GM03348 (cell line): ENCODE measurements at places on chromosomes 6 and 20.

DNA sequence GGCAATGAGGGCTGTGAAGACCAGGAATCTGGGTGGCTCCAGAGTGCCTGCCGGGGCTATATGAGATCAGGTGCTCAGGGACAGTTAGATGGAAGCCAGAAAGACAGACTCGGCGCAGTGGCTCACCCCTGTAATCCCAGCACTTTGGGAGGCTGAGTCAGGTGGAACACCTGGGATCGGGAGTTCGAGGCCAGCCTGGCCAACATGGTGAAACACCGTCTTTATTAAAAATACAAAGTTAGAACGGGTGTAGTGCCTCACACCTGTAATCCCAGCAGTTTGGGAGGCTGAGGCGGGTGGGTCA, 43.4 kb downstream of the BCAS4 start:
- no peak for DNase-seq

GRCh38 chr6:124294574-124295200, 491.0 kb downstream of the NKAIN2 start:
- no peak for DNase-seq

DNA sequence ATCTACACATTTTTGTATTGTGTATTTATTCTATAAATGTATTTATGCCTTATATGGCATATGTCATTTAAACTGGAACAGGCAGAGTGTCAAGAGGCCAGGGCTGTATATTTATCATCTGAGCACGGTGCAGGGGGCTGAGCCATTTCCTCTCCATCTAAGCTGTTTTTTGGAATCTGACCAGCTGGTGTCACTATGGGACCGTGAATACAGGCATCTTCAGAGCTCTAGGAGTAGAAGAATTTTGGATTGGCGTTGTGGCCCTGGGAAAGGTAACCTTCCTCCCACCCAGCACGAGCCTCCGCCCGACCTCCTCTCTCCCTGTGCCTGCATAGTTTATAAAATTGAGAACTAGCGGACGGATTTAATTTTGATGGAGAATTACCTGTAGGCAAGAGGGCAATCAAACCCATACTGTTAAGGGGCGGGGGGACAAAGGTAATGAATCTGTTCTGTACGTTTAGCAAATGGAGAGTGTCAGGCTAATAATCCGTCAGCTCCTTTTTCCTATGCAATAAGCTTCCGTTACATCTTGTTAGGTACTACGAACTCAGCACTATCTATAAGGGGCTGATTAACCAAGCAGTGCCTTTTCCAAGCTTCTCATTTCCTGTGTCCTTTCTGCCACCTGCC, 29.0 kb upstream of the EEF1E1 start:
- peak; percentile 79 for DNase-seq

GRCh38 chr6:169300916-169301315, 47.3 kb upstream of the THBS2 start:
- DNase-seq: no peak

GRCh38 chr6:76262240-76262639, 189.8 kb upstream of the IMPG1 start:
- no peak for DNase-seq

- DNase-seq: no peak
These were observed 849.9 kb upstream of the EPHA7 start for GRCh38 chr6:94269256-94269655.

DNA sequence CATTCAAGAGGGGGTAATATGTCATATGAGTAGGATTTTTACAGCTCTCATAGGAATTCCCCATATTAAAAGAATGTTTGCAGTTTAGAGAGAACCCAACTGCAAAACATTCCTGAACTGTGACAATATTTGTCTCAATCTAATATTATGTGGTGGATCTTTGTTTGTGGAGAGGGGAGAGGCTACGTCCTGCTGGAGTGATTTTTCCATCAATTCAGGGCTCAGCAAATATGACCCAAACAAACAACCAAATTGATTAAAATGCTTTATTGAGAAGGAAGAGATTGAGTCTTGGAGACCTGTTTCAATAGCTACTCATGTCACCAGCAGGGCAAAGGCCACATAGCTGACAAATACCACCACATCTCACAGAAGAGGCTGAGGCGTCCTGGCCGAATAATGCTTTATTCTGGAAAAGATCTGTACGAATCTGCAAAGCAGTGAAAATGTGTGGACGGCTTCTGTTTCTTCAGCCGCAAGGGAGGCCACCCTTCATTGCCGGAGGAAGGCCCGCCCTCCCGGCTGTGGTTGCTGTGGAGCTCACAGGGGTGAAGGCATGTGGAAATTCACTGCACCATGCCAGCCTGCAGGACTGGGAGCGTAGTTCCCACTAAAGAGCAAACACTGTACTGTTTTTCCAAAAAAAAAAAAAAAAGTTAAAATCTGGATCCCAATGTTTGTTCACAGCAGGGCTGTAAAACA, 89.7 kb upstream of the QKI start:
- peak; percentile 85 for DNase-seq

DNA sequence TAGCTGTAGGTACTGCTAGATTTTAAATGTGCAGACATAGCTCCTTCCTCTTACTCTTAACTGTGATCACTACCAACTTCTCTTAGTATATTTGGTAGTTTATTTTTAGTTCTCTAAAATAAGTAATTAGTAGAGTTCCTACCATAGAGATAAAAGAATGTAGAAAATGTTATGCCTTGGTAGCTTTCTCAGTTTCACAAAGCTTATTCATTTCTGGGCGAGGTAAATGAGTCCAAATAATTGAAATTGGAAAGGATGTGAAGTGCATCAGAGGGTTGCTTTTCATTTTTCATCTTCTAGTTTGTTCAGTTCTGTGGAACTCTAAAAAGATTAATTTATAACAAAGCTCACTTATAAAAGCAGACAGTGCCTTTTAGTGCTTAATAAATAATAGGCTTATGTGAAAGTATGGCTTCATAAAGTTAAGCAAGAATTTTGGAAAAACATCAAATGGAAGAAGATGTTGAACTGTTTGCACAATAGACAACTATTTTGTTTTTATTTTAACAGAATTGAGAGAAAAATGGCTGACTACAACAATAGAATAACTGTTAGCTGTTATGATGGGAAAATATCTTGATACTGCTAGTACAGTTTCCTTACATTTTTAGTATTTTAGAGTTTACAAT, 303.7 kb downstream of the UTRN start:
- peak; percentile 14 for DNase-seq

- DNase-seq: no peak
These were observed 95.3 kb upstream of the MAN1A1 start for GRCh38 chr6:119444642-119445557.

DNA sequence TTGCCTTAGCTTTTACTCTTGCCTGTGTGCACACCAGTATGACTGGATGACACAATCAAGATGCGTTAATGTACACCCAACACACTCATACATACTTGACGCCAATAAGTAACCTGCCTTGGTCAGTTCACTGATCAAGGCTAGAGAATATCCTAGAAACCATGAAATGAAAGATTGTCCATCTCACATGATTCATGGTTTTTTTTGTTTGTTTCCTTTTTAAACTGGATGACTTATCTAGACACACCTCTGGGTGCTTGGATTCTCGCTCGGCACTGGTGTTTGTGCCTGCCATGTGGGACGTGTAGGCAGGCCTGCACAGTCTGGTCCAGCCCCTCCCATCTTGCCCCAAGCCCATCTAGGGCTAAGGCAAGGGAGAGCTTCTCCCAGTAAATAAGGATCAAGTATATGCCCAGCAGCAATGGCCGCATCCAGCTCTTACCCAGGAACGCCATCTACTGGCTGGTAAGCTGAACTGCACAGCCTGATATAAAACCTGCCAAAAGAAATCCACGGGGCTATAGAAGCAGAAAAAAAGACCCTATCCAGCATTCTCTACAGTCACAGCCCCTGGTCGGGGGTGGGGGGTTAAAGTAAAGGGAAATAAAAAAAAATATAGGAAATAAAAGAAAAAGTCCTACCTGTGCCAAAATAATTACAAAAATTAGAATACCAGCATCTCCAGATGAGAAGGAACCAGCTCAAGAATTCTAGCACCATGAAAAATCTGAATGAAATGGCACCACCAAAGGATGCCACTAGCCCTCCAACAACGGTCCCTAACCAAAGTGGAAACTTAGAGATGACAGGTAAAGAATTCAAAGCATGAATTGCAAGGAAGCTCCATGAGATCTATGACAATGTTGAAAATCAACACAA, 73.3 kb downstream of the OTOR start:
- DNase-seq: peak; percentile 44

DNA sequence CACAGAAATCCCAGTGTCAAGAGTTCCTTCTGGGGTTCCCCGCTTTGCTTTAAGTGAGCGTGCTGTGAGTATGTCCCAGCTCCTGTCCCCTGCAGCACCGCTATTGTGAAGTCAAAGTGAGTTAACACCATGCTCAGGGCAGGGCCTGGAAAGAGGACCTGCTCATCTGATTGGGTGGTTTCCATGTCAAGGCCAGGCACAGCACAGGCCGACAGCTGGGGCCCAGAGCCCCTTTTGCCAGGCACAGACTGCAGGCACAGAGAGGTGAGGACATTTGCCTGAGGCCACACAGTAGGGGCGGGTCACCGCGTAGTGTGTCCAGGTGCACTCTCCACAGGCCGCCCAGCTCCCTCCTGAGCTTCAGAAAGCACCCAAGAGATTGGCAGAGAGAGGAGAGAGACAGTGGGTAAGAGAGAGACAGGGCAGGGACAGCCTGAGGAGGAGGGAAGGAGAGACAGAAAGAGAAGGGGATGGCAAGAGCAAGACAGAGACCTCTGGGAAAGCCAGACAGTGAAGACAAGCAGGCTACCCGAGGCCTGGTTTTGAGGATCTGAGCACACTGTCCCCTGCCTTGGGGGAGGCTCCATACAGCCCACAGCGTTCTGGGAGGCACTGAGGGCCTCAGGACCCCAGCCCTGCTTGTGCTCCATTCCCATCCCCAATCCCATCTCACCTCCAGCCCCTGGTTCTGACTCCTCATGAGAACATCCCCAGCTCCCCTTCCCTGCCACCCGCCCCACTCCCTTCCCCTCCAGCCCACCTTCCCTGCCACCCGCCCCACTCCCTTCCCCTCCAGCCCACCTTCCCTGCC, 6.5 kb upstream of the BPIFB1 start:
- no peak for DNase-seq

DNA sequence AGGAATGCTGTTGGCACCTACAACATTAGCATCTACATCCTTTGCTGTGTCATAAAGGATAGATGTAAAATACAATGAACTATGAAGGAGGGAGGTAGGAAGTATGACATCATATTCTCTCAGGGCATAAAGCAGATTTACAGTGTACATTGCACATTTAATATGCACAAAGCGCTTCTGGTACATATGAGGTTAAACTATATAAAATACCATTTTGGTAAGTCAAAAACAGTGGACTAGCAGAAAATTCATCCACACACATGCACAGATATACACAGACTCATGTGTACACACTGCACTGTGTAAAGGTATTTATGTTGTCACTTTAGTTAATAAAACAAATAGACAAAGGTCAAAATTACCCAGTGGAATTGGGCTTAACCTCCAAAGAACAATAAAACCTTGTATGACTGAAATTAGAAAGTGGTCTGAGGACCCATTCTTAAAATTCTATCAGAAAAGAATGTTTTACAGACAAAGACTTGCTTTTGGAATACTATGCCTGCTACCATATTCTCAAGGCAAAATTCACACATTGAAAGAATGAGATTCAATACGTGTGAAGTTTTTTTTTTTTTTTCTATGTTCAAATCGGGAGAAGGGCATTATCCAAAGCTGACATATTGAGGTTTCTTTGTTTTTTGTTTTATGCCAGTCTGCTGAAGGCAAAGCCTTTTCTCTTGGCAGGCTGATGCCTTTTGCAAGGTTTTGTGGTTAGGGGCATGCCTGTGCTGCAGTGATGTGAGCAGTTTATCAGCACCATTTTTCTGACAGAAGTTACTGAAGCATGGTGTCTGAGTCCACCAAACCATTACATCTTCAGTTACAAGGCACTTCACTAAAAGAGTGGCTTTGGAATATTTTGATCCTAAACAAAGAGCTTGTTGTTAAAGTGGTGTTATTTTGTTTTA, 199.0 kb downstream of the PLCB1 start:
- DNase-seq: no peak

- DNase-seq: no peak
These were observed 16.0 kb downstream of the MDFI start for GRCh38 chr6:41654151-41654697.

DNA sequence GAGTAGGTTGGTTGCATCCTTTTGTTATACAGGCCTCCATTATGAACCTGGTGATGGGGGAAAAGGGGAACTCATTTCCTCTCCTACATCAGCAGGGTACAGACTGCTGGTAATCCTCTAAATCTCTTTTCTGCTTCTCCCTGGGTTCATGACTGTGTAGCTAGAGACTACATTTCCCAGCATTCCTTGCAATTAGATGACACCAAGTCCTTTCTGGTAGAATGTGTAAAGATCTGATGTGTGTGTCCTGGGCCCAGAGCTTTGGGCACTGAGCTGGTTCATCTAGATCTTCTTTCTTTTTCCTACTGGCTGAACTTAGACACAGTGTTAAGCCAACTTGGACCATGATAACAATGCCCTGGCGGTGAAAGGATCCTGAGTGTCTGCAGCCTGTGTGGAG, 104.7 kb upstream of the IFNGR1 start:
- DNase-seq: no peak

GRCh38 chr6:126949786-126950185, 168.7 kb upstream of the RSPO3 start:
- no peak for DNase-seq

DNA sequence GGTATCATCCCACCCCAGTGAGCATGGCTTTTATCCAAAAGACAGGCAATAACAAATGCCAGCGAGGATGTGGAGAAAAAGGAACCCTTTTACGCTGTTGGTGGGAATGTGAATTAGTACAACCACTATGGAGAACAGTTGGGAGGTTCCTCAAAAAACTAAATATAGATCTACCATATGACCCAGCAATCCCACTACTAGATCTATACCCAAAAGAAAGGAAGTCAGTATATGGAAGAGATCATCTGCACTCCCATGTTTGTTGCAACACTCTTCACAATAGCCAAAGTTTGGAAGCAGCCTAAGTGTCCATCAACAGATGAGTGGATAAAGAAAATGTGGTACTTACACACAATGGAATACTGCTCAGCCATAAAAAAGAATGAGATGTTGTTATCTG, 5.9 kb upstream of the KIAA1755 start:
- DNase-seq: no peak

- DNase-seq: no peak
These were observed 93.2 kb downstream of the IRF4 start for GRCh38 chr6:484746-485145.

DNA sequence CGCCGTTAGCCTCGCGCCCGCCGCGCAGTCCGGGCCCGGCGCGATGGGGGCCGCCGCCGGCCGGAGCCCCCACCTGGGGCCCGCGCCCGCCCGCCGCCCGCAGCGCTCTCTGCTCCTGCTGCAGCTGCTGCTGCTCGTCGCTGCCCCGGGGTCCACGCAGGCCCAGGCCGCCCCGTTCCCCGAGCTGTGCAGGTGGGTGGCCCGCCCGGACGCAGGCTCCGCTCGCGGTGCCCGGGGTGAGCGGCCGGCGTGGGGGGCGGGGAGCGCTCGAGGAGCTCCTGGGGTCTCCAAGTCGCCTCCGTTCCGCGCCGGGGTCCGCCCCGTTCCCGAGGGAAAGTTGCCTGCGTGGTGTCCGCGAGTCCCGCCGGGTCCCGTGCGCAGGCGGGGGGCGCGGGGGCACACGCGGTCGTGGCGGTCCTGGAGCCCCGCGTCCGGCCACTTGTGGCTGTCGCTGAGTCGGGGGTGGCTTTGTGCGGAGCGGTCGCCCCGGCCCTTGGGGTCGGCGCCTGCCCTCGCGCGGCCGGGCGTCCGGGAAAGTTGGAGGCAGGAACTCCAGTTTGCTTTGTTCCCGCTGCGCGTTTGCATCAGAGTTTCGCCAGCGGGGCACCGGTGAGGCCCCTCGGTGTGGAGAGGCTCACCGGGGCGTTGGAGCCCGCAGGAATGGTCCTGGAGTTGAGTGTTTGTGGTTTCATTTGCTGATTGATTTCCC, 476 bp downstream of the IGF2R start:
- DNase-seq: peak; percentile 52

GRCh38 chr6:38193481-38194281, 374.2 kb downstream of the ZFAND3 start:
- no peak for DNase-seq
